DMS53 (cell line): ENCODE measurements at places on chromosomes 2 and 18.

DNA sequence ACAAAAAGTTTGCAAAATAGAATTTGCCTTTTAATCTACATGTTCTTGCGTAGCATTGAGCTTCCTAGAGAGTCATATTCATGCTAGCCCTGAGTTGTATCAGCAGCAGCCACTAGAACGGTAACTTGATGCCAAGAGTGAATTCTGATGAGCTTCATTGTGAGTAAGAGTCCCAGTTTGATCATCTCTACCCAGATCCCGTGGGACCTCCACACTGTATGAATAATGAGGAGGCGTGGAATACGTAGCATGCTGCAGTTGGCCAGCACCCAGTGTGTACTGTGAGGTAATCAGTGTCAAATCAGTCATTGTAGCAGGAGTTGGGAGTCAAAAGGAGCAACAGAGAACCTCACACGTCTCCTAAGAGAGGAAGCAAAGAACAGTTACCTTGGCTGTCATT is 197.9 kb downstream of the NEDD4L start:
- no peak for DNase-seq

GRCh38 chr2:17573804-17574175 is 33.3 kb downstream of the VSNL1 start:
- DNase-seq, result no peak

GRCh38 chr18:8936619-8937018 is 165.9 kb upstream of the NDUFV2 start:
- DNase-seq, result no peak

DNA sequence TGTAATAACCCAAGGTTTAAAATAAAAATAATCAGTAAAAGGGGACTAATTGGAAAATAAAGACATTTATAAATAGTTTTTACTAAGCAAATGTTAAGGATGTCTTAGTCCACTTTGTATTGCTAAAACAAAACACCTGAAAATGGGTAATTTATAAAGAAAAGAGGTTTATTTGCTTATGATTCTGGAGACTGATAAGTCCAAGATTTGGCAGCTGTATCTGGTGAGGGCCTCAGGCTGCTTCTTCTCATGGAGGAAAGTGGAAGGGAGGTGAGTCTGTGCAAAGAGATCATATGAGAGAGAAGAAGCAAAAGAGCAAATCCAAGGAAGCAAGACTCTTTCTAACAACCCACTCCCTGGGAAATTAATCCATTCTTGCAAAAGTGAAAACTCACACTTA is 299.5 kb downstream of the DSC3 start:
- no peak for DNase-seq

DNA sequence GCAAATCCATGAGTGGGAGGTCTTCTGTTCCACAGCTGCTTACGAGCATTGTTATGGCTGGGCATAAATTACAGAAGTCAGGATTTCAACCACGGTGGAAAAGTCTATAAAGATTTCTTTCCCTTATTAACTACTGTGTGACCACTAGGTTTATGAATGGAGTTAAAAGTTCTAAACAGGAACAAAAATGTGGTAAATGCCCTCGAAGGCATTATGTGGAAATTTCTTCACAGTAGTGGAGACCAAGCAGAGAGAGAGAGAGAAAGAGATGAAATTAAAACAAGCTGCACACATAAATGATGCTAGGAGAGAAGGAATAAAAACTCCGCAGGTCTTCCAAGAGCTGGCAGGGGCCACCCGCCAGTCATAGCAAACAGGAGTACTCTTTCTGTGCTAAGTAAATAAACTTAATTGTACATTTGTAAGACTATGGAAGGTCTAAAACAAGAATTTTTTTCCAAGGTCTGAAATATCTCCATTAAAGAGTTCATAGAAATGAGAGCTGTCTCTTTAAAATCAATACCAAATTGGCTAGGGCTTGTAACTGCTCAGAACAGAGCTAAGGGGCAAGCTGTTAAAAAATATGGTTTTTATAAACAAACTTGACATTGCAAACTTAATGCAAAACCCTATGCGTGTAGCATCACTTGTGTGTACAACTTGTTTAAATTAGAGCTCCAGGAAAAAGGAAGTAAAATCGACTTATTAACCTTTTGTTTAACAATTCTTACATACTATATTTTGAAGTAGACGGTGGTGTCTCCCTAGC is 438.2 kb downstream of the MEIS1 start:
- DNase-seq, result no peak

DNA sequence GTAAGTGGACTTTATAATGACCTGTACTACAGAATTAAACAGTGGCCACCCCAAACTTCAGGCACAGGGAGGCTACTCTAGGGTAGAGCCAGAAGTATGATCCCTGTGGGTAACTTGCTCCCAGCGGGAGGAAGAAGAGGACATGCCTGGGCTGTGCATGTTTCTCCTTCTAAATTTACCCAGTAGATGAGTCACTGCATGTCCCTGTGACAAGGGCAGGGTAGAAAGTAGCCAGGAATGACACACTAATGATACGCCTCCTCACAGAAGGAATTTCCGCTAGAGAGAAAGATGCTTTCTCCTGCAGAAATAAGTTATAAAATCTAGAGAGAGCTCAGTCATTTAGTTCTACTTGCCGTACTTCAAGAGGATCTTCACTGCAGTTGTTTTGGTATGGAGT is 7.5 kb downstream of the ACYP2 start:
- peak; percentile 20 for DNase-seq

GRCh38 chr2:178924817-178925216 is 117.6 kb upstream of the TTN start:
- peak; percentile 13 for DNase-seq

- DNase-seq, result no peak
Observed at GRCh38 chr2:197236816-197237215, 73.8 kb downstream of the ANKRD44 start.

DNA sequence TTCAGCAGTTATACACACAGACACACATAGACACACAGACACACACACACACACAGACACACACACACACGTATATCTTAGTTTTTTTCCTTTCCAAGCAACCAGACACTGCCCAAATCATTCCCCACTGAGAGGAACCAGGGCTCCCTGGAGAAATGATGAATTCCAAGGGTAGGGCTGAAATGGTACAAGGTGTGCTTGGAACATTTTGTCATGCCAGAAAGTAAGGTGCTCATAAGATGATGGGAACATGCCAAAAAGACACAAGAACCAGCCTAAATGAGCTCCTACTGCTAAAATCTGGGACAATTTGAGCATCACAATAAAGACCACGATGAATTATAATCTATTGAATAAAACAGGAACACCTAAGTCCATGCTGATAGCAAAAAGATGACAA is 103.3 kb downstream of the MEP1B start:
- DNase-seq, result no peak

DNA sequence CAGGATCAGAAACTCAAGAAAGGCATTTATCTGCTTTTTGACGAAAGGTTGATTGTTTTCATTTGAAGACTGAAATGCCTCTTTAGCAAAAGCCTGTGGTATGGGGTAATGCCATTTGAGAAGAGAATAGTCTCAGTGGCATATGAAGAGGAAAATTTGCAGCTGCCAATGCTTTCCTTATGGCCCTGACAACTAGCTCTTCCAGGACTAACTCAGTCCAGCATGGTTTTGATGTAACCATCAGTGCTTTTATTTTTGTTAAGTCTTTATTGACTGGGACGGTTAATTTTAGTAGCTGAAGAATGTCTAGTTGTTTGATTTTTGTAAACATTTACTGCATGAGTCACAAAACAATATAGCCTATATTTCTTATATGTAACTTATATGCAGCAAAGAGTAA is 158.4 kb downstream of the LNPK start:
- DNase-seq, result no peak

DNA sequence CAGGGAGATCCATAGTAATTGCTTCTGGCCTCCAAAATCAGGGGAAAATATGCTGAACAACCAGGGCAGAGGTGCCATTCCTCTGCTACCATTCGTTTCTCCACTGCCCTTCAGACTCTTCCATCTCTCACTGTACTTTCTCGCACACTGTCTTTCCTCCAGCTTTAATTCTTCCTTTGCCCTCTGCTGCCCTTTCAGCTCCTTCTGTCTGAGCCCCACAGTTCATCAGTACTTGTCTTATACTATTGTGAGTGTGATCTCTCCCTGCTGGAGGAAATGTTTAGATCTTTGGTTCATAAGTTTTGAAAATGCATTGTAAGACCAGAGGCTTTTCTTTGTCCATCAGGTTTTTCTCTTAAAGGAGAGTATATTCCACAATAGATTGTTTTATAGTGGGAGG is 184.9 kb upstream of the DTNA start:
- no peak for DNase-seq

- peak; percentile 37 for DNase-seq
Observed at GRCh38 chr2:188984065-188984491, 9.9 kb downstream of the COL3A1 start.

DNA sequence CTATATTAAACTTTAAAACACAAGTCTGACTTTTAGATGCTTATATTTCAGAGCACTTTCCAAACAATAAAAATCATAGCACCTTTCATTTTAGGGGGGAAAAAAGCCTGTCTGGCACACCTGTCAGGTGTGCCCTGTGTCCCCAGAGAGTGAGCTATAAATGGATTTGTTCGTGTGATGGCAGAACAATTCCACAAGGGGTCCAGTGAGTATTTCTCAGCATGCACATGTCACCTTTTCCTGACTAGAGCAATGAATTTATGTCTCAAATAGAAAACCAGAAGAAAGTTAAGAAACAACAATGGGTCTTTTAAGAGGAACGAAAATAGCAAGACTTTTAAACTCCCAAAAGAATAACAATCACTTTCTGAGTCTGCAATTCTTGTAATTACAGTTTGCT is 55.9 kb downstream of the ACVR1C start:
- peak; percentile 70 for DNase-seq

DNA sequence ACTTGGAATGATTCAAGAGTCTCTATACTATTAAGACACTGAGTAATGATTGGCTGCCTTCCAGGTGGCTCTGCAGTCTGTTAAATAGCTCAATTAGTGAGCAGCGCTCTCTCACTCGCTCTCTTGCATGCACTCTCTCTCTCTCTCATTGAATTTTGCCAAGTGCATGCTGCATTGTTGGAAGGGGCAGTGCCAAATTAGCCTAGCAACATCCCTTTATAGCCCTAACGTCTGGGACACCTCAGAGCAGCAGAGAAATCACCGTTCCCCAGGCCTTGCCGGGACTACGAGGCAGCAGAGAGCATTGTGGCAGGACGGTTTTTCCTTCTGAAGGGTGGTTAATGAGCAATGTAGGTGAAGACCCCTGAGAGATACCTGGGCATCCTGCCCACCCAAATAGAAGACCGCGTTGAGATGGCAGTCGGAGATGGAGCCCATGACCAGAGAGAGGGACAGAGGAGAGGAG is 447.6 kb upstream of the POU3F3 start:
- no peak for DNase-seq

GRCh38 chr2:190207930-190208329 is 111.7 kb downstream of the HIBCH start:
- no peak for DNase-seq

DNA sequence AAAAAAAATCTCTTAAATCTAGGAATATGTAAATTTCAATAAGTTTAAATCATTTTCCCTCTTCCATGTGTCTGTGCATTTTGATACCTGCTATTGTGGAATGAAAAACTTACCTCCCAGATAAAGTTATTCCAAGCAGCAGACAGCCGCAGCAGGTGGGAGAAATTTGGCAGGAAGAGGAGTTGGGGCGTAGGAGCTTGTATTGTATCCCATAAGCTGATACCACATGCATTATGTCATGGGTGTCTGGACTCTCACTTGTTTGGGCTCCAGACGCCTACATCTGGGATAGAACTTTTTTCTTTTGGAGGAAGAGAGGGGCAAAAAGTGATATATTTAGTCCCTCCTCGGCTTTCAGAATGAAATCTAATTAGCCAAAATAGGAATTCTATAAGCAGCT is 59.3 kb upstream of the TCF4 start:
- DNase-seq, result no peak

DNA sequence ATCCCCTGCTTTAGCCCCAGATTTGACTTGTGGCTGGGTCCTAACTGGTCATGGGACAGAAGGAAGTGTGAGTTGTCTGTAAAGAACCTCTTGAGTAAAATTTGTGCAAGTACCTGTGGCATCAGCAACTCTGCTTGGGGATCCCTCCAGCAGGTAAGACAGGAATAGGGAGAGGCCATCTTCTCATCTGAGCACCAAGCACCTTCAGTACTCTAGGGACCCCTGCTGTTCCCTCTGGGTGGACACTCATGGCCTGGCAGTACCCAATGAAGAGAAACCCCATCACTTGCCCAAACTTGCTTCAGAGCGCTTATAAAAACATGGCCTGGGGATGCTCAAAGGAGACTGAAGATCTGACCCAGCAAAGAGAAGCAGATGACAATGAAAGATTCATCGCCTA is 297.8 kb downstream of the SP3 start:
- DNase-seq, result peak; percentile 24
